GM23338 (cell line): ENCODE measurements at places on chromosomes 6 and 20.

DNA sequence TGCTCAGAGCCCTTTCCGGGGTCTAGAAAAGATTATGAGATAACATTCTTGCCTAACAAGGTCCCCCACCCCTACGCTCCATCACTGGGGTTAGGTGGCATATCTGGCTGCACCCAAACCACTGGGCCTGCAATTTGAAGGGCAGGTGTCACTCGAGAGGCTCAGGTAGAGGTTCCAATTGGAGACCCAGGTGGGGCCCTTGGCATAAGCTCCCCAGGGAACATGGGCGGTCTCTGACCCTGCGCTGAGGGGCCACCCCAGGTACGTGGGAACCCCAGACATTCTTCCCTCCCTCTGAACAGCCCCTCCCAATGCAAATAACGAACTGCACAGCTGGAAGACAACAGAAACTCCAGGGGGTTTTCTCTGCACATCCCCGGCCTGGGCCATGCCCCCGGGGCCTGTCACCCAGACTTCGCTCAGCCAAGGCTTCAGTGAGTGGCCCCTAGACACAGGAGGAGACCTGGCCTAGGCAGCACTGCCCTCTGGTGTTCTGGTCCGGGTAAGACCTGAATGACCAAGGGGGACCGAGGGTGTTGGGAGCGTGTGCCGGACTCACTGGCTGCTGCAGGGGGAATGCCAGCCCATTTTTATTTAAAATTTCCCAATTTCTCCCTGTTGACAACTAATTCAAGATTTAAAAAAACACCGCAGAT, 47.5 kb downstream of the DSTN start:
- no peak overlapping the region for H3K4me3 ChIP-seq
- H3K27ac ChIP-seq = 0 out of 2 replicates have a peak overlapping the region, but pooled peaks have one; percentile 26
- H3K27me3 ChIP-seq = no peaks in the 10 kb centered on the region
- DNase-seq = peak; percentile 86
- H3K4me1 ChIP-seq = no peaks in the 10 kb centered on the region

GRCh38 chr6:22056398-22056797, 240.4 kb downstream of the PRL start:
- no peak for DNase-seq
- H3K36me3 ChIP-seq = no peaks in the 10 kb centered on the region; the same call in 1 of the 2 replicates
- H3K27ac ChIP-seq = 0 out of 2 replicates have a peak overlapping the region, but pooled peaks have one; percentile 39
- H3K4me3 ChIP-seq = no peak overlapping the region

DNA sequence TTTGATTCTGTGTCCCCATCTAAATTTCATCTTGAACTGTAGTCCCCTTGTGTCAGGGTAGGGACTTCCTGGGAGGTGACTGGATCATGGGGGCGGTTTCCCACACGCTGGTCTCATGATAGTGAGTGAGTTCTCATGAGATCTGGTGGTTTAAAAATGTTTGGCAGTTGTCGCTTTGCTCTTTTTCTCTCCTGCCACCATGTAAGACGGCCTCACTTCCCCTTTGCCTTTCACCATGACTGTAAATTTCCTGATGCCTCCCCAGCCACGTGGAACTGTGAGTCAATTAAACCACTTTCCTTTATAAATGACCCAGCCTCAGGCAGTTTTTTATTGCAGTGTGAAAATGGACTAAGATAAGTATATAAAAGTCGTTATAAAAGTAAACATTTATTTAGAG, 80.5 kb upstream of the SGK1 start:
- no peaks in the 10 kb centered on the region for H3K27me3 ChIP-seq
- DNase-seq = no peak

DNA sequence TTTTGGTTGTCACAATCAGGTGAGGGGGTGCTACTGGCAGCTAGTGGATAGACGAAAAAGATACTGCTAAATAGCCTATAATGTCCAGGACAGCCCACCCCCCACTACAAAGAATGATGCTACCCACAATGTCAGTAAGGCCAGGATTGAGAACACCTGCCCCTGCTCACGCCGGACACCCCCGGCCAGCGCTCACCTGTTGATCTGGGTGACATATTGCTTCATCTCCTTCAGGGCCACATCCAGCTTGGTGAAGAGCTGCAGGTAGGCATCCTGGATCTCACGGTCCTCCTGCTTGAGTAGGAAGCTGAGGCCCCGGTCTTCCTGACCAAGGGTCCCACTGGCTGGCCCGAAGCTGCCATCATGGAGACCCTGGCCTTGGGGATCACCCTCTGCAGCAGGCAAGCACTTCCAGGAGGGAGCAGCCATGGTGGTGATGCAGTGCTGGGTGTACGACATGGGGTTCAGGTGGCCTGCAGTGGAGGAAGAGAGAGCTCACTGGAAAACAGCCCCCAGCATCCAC, 178.6 kb downstream of the PREX1 start:
- DNase-seq = no peak
- H3K27me3 ChIP-seq = no peaks in the 10 kb centered on the region
- no peak overlapping the region for H3K27ac ChIP-seq

DNA sequence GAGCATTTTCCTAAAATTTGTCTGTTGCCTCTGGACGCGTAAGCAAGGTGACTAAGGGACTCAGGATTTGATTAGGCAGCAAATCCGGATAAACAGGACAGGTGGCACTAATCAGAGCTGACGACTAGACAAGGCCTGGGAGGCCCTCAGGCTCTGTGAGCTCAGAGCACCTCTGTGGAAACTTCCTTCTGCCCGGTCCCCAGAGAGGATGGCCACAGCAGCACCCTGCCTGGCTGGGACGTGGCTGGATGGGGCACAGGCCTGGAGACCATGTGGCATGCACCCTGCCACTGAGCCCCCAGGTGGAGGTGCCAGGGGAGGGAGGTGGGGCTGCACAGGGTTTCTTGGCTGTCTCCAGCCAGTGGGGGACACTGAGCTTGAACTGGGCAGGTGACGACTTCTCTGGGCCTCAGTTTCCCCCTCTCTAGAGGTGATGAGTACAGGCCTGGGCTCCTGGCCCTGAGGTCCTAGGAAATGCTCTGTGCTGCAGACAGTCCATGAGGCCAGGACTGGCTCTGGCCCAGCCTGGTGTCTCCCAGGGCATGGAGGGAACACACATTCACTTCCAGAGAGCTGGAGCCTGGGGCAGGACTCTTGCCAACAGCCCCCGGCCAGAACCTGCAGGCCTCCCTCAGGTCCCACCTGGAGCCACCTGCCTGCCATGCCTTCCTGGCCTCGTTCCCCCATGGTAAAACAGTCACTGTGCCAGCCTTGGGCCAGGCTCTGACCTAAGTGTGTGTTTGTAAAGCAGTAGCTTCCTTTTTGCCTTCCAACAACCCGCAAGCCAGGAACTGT, 39.6 kb upstream of the STX16 start:
- no peak for DNase-seq
- H3K4me3 ChIP-seq = no peak overlapping the region
- H3K27ac ChIP-seq = no peak overlapping the region
- no peaks in the 10 kb centered on the region for H3K36me3 ChIP-seq
- no peaks in the 10 kb centered on the region for H3K27me3 ChIP-seq

DNA sequence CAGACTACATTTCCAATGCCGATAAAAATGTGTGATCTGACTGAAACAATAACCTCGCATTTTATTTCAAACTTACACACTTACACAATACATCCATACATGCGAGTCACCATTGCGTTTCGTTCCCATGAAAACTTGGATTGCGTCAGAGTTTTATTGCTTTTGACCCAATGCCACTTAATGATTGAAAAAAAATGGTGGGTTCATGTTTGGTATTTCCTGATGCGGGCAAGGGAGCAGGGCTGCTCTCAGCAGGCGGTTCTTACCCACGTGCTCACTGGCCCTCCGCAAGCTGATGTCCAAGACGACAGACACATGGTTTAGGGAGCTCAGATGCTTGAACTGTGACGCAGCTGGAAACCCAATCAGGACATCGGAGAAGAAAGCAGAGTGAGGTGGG, 281.0 kb upstream of the SULF2 start:
- no peak overlapping the region for H3K4me3 ChIP-seq
- H3K27me3 ChIP-seq = no peaks in the 10 kb centered on the region
- DNase-seq = no peak

DNA sequence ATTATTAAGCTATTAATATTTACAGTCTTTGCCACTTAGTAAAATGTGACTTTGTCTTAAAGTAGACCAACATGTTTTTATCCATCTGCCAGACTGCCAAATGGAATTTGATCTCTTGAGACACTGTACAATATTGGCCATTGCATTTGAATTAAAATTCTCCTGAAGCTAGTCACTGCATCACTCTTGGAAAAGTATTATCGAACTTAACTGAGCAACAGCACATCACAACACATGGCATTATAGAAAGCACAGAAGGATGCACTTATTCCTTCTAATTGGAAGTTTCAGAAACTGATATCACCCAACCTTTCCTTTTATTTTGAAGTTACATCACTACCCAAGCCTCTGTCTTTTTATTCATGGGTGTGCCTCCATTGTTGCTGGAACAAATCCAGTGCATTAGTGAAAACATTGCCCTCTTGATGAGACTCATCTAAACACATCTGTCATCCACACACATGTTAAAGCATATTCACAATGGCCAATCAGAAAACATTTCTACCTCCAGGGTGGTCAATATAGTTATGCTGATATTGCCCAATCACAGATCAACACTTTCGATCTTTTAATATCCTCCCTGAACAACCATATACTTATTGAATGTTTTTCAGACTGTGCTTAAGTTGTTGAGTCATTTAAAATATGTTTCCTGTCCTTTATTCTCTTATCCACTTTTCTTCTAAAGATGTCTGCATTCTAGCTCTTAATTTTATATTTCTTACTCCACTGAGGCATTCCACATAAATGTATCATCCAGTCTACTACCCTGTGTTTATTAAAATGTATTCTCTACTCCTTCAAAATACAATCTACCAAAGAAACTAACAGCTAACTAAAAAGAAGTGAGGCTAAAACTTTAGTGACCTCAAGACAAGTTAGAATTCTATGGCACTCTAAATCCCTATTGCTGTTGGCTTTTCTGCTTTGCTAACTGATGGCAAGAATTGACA, 535.0 kb downstream of the RFPL4B start:
- no peaks in the 10 kb centered on the region for H3K27me3 ChIP-seq
- no peak overlapping the region for H3K4me3 ChIP-seq
- no peaks in the 10 kb centered on the region for H3K4me1 ChIP-seq
- no peaks in the 10 kb centered on the region for H3K36me3 ChIP-seq

GRCh38 chr6:12729467-12729866, 12.9 kb downstream of the PHACTR1 start:
- H3K4me3 ChIP-seq = no peak overlapping the region
- H3K27me3 ChIP-seq = no peaks in the 10 kb centered on the region
- no peak overlapping the region for H3K27ac ChIP-seq
- peaks cover 18% of the 10 kb centered on the region for H3K4me1 ChIP-seq
- H3K36me3 ChIP-seq = no peaks in the 10 kb centered on the region
- no peak for DNase-seq

- H3K4me3 ChIP-seq = no peak overlapping the region
- no peak for DNase-seq
- H3K27me3 ChIP-seq = no peaks in the 10 kb centered on the region
- H3K4me1 ChIP-seq = peaks cover 12% of the 10 kb centered on the region
These were observed 332.8 kb downstream of the BTBD9 start for GRCh38 chr6:38306931-38307330.

DNA sequence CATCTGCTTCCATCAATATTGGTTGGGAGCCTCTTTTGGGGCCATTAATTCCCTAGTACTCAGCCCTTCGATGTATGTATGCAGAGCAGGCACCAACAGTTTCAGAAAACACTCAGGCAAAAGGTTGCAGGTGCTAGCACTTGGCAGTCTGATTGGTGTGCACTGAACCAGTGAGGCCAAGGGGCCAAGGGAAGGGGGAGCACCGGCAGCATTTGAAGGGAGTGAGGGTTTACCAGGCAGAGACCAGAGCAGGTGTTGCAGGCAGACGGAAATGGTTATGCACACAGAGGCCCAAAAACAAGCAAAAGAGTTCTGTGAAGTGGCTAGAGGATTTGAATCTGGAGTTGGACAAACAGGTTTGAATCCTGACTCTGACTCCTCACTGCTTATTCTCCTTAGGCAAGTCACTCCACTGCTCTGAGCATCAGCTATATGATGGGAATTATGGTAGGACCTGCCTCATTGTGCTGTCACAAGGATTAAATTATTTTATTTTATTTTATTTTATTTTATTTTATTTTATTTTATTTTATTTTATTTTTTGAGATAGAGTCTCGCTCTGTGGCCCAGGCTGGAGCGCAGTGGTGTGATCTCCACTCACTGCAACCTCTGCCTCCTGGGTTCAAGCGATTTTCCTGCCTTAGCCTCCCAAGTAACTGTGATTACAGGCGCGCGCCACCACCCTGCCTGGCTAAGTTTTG, 58.1 kb upstream of the SHLD1 start:
- H3K36me3 ChIP-seq = no peaks in the 10 kb centered on the region
- H3K27ac ChIP-seq = no peak overlapping the region
- no peaks in the 10 kb centered on the region for H3K4me1 ChIP-seq
- no peaks in the 10 kb centered on the region for H3K27me3 ChIP-seq
